ENCODE measurements at places on chromosomes 3 and 15.

DNA sequence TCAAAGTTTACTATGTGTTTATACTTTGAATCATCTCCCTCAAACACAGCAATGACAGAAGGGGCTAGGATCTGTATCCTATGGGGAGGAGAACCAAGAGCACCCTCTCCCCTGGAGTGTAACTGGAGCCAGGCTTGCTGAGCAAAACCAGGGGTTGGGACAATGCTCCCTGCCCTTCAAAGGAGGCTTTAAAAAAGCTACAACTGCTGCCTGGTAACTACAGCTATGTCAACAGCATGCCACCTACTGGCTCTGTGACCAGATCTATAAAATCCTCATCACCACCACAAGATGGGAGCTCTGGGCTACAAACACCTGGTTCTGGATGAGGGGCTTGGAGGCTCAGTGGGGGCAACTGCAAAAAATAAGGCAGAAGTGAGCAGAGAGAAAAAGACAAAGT, 61.9 kb downstream of the ANO10 start:
- no peak for DNase-seq

- no peak for DNase-seq
These were observed 20.2 kb upstream of the CFAP161 start for GRCh38 chr15:81113861-81114291.

DNA sequence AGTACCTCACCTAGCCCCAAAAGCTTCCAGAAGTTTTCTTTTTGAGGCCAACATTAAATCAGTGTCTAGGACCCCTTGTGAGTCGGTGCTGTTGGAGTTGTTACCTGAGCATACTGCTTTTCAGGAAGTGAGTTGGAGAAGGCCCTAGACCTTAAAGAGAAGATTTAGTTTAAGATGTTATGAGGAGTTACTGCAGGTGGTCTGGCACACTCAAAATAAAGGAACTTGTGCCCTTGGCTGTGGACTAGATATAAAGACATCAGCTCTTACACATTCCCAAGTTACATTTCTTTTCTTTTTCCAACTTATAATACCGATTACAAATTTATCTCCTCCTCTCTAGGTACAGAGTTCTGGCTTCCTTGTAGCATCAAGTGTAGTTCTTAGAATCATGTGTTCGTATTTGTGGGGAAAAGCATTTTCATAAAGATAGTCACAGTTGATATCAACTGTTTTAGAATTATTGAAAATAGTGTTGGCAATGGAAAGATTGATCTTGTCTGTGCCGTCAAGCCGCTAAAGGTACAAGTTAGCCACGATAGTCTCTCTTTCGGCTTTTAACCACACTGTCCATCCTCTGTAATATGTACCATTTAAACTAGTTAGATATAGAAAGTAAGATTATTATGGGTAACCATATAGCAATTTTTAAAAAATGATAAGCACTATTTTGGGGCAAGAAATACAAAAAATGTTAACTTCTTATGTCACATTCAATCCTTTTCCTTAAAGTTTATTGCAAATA, 8.6 kb downstream of the ZIC1 start:
- DNase-seq = no peak

GRCh38 chr3:39479701-39480414, 12.4 kb downstream of the MOBP start:
- no peak for DNase-seq

GRCh38 chr3:161925749-161926360, 429.2 kb downstream of the OTOL1 start:
- DNase-seq = no peak

- no peak for DNase-seq
These were observed 48.7 kb downstream of the PRICKLE2 start for GRCh38 chr3:64176461-64176996.

DNA sequence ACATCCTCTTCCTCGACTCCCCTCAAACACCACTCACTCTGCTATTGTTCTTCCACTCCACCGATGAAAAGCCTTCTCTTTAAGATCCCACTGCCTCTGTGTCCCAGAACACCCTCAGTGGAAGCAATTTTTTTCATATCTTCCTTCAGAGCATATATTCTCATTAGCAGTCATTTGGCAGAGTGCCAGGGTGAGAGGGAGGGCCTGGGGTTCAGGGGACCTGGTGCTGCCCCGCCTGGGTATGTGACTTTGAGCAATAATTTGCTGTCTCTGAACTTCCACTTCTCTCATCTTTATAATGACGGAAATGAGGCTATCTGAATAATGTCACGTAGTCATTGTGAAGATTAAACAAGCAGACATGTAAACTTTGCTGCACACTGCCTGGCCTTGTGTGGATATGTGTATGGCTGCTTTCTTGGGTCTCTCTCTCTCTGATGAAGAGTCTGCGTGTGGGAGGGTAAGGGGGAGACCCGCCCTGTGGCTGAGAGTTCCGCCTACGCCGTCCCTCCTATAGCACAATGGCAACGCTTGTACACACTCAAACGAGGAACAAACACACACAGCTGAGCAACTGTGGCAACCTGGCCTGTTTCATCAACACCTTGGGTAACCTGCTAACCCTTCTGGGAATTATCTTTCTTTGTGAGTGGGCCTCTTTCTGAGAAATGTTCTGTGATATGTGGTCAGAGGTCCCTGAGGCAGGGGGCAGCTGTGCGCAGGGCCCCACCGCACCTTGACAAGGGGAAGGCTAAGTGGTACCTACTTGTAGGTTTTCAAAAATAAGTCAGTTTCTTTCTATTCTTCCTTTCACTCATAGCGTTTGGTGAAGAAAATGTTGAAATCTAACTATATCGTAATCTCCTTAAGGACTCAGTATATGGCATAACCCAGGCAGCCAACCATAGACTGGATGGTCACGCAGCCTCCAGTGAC, 369.8 kb downstream of the SV2B start:
- peak; percentile 33 for DNase-seq

DNA sequence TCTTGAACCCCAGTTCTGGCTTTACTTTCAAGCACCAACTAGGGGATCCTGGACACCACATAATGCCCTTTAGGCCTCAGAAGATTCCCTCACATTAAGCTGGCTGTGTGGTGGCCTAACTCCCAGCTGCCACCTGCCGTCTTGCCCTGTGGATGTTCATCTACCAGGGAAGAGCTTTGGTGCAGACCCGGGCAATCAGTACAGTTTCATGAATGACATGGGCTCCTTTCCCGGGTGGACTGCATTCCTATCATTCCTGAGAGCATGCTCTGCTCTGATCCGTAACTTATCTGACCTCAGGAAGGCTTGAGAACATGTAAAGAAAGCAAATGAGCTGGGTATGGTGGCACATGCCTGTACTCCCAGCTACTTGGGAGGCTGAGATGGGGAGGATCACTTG, 50.0 kb upstream of the GSK3B start:
- no peak for DNase-seq

All from stimulated activated CD8-positive, alpha-beta memory T cell treated with anti-CD3 and anti-CD28 coated beads, Interleukin-12 subunit alpha, Interleukin-12 subunit beta, amount 100 ng/mL, for 4 hours (primary cell).